Neural crest cell (in vitro differentiated cells): ENCODE measurements at places on chromosomes 1 and 21. TPM values are rescaled to one million over a fixed set of nuclear protein-coding genes. Genes with fewer than 3 reads are reported as not detected.

AXDND1 gene
- 0.64 and 0.86 TPM in 2 replicates for total RNA-seq

- peak; percentile 41 for DNase-seq
Measured at GRCh38 chr1:101567582-101568189, 330.9 kb downstream of the S1PR1 start.

GRCh38 chr1:60245324-60245723 lies 171.8 kb upstream of the C1orf87 start:
- no peak for DNase-seq

DNA sequence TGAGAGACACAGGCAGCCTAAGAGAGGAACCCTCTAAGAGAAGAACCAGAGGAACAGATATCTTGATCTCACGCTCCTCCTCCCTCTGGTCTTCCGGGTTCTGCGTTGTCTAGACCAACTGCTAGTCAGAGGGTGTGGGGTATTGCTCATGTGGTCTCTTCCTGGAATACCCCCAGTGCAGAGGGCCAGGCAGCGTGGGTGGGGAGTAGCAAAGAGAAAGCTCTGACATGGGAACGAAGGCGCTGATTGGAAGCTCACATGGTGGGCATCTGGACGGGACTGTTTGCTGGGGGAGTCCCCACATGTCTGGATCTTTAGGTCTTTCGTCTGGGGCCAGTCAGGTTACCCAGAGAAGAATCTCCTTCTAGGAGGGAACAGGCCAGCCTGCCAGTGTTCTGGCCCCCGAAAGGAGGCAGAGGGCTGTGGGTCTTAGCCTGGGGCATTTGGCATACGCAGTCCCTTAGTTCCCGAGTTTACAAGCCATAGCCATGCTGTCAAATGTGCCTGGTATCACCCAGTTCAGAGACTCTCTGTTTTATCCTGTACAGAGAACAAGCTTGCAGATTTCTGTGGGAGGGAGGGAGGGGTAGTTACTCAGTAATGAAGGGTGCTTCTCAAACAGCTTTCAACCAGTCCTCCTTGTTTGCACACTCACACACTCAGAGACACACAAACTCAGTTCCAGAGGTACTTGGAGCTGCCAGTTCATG lies 18.3 kb upstream of the IL6R start:
- DNase-seq, result no peak

DNA sequence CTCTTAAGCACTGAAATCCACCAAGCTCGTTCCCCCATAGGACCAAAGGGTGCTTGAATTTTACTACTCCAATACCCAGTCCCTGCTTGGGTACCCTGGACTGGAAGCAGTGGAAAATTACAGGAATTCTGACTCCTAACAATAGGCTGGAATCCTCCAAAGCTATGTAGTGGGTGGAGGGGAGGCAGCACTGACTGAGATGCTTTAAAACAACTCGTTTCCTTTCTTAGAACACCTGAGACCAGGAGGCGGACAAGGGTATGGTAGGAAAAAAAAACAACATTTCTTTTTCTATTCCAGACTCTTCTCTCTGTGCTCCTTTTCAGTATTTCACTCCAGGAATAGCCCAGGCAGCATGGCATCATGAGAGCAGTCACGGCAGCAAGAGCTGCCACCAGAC lies 2.3 kb downstream of the PEF1 start:
- DNase-seq, result no peak

DNA sequence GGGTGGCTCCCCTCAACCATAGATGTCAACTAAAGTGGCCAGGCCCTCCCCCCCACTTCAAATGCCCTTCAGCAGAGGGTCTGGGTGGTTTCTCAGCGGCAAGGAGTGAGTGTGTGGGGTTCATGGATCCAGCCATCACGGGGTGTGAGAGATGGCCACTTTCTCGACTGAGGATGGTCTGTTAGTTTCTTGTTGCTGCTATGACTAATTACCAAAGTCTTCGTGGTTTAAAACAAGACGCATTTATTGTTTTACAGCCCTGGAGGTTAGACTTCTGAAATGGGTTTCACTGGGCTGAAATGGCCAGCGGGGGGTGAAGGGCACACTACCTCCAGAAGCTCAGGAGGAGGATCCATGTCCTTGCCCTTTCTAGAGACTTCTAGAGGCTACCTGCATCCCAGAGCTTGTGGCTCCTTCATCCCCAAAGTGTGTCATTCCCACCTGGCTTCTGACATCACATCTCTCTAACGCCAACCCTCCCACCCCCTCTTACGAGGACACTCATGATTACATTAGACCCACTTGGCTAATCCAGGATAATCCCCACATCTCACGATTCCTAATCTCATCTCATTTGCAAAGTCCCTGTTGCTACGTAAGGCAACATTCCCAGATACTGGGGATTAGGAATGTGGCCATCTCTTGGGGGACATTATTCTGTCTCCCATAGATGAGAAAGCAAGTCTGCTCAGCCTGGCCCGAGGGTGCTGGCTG lies 53.0 kb downstream of the EPHB2 start:
- DNase-seq, result no peak
